ENCODE measurements at places on chromosomes 11 and 22.

- DNase-seq: no peak
These were observed 7.1 kb downstream of the CLDN5 start for GRCh38 chr22:19517171-19517500.

- no peak for DNase-seq
These were observed 171.7 kb downstream of the INSC start for GRCh38 chr11:15286465-15286864.

GRCh38 chr22:22682807-22683667, 38.6 kb downstream of the GGTLC2 start:
- peak; percentile 19 for DNase-seq

DNA sequence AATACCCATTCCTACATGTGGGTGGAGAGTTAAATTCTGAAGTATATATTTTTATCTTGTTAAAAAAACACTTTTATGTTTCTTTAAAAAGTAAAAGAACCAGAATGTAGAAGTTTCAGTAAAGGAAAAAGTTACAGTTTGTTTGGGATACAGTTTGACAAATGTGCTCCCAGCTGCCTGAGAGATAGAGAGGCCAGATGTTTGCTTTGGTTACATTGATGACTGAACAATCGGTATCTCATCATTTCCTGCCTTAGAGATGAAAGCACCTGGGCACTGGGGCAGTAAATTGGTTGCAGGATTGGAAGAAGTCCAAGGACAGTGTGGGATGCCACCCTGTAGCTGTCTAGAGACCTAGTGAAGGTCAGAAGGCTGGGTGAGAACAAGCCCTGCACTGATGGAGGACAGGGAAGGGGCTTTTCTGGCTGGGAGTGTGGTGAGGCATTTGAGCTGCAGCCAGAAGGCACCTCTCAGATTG, 16.6 kb downstream of the MED15 start:
- DNase-seq: no peak

GRCh38 chr11:65540290-65541092, 15.6 kb downstream of the SCYL1 start:
- peak; percentile 67 for DNase-seq

- no peak for DNase-seq
These were observed 104.8 kb downstream of the MICAL2 start for GRCh38 chr11:12215181-12215593.

- no peak for DNase-seq
These were observed 942.5 kb downstream of the OPCML start for GRCh38 chr11:132589791-132590190.

DNA sequence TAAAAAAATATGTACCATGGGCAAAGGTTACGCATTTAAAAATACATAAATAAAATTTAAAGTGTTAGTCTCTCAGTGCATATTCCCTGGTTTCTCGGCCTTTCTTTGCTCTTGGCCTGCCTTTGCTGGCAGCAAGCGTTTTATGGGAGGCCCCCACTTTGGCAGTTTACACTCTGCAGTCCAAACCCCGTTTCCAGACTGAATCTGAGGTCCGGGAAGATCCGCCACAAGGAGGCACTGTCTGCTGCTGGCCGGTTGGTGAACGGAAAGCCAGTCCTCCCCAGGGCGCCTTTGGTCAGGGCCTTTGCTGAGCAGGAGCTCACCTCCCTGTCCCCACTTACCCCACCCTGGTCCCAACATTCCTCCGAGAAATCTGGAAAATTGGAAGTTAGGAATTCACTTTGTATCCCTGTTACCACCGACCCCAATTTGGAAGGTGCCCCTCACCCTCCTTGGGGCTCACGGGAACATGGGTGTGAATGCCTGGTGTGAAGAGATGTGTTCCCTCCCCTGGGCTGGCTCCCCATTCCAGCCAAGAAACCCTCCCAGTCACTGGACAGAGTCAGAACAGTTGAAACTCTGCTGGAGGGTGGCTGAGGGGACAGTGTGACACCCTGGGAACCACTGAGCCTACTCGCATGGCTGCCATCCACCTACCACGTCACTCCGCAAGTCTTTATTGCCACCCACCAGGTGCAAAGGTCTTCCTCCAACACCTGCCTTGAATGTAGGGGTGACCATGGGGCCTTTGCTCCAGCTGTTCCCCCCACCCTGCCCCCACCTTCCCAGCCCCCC, 9.4 kb upstream of the SF1 start:
- peak; percentile 45 for DNase-seq

DNA sequence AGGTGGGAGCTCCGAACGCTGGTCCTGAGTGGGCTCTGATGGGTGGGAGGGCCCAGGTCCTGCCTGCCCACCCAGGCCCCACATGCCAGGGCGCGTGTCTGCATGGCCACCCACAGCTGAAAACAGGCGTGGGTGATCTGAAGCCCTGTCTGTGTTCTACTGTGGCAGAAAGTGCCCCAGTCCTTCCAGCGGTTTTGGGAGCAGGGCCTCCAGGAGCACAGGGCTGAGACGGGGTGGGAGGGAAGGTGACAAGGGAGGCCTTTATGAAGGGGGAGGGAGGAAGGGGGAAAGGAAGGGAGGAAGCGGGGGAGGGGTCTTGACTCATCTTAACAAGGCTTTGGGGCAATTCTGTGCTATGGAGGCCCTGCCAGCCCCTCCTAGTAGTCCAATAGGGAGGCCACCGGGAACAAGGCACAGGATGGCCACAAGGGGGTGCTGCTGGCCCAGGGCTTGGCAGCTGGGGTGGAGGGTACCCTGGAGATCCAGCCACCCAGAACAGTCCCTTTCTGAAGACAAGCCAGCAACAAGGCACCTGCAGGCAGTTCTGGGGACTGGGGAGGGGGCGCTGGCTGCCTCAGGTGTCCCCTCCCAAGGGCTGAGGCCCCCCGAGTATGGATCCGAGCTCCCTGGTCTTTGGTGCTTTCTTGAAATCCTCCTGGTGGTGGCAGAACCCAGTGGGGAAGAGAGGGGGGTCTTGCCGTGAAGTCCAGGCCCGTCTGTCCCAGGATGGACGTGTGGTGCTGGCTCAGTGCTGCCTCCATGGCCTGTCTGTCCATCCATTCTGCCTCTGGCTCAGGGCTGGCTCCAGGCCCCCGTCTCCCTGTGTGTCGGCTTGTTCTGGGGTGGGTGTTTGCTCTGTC, 6.3 kb upstream of the FADS3 start:
- DNase-seq: peak; percentile 79

DNA sequence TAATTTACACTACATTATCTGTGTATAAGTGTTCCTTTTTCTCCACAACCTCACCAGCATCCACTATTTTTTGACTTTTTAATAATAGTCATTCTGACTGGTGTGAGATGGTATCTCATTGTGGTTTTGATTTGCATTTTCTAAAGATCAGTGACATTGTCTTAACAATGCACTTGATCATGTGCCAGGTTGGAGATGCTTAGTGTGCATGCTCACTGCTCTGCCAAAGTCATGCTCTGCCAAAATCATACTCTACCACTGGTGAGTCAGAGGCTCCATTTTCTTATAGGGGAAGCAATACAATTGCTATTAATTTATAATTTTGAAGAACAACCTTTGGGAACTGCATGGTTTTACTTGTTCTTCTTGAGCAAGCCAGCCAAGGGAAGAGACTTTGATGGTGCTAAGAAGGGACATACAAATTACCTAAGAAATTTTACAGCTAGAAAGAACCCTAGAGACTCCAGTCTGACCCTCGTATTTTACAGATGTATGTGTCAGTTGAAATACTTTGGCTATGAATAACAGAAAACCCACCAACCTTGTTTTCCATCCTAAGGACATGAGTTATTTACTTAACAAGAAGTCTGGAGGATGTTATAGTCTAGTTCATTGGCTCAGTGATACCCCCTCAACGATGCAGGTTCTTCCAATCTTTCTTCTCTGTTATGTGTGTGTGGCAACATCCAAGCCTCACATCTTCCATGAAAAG, 368.9 kb downstream of the DDX10 start:
- DNase-seq: no peak

GRCh38 chr11:13207665-13208594, 69.7 kb upstream of the BMAL1 start:
- no peak for DNase-seq

All from HTR-8/SVneo (cell line).